ENCODE measurements at places on chromosomes 3 and 15.

DNA sequence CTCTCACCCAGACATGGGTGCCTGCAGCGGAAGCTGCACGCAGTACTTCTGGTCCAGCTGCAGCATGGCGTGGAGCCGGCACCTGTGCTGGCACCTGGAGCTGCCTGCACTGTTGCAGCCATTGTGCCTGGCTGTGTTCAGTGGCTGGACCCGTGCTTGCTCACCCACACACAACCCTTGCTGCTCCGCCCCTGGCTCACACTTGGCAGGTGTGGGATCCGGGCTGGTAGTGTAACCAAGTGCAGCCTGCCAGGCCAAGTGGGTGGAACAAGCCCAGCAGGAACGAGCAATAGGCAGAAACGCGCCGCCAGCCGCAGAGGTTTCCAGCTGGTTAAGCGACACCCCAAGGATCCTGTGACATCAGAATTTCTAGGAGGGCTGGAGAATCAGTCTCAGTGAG is 11.2 kb upstream of the SCAPER start:
- DNase-seq = no peak

DNA sequence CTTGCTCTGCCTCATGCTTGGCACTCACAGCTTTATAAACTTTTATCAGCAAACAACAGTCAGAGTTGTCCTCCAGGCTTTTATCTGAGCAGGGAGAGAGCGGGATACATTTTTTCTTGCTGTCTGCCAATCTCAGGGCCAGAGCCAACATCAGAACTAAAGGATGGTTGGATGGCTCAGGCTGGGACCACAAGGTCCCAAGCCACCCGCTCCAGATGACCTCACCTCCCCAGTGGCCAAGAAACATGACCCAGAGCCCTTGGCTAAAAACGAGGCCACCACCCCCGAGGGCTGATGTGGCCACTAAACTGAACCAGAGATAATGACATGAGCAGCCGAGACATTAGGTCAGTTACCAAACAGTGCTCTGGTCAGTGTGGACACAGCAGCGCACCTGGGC is 18.8 kb upstream of the SPATA12 start:
- no peak for DNase-seq

GRCh38 chr3:162213956-162214355 is 717.3 kb downstream of the OTOL1 start:
- DNase-seq = no peak

GRCh38 chr3:27503526-27503925 is 19.3 kb upstream of the SLC4A7 start:
- no peak for DNase-seq

DNA sequence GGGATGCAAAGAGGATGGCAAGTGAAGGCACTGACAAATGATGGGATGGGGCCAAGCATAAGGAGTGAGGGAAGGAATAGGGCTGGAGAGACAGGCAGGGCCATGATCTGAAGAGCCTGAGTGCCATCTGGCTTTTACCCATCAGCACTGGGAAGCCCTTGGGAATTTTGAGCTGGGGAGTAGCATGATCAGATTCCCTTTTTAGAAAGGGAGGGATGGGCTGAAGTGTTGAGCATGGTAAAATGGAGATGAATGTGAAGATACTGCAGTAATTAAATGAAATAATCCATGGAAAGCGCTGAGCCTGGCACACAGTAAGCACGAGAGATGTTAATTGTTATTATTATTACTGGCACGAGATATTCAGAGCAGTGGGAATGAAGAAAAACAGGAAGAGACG is 9.9 kb downstream of the RBP1 start:
- DNase-seq = no peak

Data from NCI-H1417 (cell line).